ENCODE measurements at places on chromosomes 11 and 22. TPM values are rescaled to one million over a fixed set of nuclear protein-coding genes. Genes with fewer than 3 reads are reported as not detected.

The KCNK4 gene
- not detected for total RNA-seq

The BEST1 gene
- 2.1 TPM for total RNA-seq

The ELMOD1 gene
- total RNA-seq = 3.9 TPM

GRCh38 chr22:27495325-27495724, 306.2 kb downstream of the MN1 start:
- DNase-seq = no peak

DNA sequence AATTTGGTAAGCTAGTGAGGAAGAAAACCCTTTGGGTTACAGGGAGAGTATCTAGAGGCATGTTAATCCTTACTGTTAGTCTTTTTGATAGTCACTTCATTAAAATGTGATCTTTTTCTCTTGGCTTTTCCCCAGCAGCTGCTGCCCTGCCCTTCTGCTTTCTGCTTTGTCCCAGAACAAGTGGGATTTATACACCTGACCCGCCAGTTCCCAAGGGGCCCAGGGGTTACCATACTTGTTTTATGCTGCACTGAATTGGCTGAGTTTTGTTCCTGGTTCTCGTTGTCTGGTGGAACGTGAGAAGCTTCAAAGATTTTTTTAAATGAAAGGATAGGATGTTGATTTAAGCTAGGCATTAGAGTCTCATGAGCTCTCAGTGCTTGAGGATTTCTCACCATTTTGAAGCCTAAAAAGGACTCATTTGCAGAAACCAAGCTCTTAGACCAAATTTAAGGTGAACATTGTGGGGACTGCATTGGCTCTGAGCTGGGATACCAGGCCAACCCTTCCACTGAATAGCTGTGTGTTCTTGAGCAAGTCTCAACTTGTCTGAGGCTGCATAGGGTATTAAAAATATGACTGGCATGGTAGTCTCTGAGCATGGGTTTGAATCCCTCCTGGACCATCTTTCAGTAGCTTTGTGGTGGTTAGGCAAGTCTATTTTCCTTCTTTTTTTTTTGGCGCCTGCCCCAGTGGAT, 6.6 kb downstream of the LIMK2 start:
- no peak for DNase-seq

DNA sequence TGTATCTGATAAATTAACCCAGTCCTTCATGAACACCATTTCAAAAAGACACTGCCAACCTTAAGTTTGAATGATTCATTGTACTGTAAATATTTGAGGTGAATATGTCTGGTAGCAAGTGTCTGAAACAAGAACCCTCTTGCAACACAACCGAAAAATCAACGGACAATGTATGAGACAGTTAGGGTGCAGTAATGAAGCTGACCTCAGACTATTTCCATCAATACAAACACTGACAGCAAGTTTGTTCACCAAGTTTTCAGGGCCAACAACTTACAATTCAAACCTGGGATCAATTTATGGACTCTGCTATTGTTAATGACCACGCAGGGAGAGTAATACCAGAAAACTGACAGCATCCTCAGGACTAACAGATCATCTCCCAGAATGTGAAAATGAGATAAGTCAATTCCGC, 126.3 kb downstream of the CADM1 start:
- no peak for DNase-seq

DNA sequence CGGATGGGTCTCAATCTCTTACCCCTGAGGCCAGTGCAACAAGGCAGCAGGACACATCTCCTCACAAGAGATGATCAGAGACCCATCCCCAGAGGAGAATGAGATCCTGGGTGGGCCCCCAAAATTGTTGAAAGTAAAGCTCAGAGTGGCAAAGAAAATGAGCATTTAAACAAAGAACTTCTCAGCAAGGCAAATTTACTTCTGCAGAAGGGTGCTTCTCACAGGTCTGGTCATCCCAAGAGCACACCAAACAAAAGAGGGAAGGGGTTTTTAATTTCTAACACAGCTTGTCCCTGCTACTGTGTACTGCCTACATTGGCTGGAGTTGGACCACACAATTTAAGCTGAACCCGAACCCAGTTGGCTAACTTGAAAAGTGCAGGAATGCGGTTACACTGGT, 1628.6 kb upstream of the RAG2 start:
- no peak for DNase-seq

DNA sequence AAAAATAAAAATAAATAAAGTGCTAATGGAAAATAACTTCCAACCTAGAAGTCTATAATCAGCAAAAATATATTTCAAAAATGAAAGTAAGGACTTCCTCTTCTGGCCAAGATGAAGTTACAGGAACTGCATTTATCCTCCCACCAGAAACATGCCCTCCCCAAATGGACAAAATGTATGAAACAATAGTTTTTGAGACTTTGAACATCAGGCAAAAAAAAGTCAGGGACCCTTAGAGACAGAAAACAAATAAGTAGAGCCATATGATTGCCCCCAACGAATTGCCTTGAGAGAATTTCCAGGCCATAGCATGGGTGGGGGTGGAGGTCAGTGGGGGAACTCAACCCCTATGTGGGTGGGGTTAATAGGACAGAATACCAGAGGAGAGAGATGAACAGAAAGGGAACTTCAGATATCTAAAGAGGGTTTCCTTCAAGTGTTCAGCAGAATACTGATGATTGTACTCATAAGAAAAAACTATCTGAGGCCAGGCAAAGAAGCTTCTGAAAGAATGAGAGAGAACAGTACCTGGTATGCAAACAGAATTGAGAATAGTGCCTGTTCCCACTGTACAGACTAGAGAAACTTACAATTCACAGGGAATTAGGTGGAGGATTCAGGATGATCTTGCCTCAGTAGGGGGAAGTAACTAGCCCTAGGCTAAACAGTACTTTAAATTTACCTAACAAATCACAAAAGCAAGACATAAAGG, 26.6 kb upstream of the IL10RA start:
- DNase-seq = no peak

DNA sequence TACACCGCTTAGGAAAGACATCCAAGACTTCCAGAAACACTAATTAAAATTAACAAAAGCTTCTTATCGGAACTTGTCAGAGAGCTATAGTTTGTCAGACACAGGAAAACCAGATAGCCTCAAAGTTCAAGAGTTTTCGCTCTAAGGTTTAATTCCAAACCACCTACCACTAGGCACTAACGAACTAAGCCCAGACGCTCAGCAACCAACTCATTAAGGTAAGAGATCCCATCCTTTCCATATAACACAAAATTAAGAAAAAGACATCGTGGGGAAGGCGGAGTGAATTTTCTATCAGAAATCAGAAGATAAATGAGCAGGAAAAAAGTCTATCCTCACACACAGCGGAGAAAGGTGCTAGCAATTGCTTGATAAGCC, 382 bp downstream of the IMMP1L start:
- DNase-seq = no peak

DNA sequence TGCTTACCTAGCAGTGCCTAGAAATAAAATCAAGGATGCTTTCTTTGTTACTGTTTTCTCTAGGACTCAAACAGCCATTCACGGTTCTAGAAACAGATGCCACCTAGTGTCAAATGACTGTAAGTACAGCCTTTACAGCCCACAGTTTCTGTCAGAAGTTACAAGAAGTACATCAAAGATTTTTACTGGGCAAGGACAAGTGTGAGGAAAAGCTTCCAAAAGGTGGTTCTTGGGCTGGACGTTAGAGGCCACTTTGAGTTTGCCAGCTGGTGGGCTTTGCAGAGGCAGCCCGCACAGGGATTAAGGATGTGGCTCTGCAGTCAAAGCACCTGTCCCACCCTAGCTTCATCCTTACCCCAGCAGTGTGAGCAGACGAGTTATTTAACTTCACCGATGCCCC, 6.9 kb downstream of the KMT5B start:
- DNase-seq = no peak

DNA sequence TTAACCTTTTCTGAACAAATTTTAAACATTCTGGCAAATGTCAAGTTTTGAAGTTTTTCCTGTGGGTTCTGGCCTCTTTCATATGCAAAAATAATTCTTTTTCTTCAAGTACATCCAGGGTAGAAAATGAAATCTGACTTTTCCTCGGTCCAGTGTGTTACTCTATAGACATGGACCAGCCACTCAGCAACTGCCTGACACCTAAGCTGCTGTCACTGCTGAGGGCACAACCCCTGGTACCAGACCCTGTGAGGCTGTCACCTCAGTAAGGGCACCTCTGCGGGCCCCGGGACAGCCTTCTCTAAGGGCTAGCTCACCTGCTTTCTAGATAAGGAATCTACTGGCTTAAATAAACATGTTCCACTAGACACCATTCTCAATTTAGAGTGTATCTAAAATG, 33.8 kb downstream of the PPIL2 start:
- DNase-seq = no peak

DNA sequence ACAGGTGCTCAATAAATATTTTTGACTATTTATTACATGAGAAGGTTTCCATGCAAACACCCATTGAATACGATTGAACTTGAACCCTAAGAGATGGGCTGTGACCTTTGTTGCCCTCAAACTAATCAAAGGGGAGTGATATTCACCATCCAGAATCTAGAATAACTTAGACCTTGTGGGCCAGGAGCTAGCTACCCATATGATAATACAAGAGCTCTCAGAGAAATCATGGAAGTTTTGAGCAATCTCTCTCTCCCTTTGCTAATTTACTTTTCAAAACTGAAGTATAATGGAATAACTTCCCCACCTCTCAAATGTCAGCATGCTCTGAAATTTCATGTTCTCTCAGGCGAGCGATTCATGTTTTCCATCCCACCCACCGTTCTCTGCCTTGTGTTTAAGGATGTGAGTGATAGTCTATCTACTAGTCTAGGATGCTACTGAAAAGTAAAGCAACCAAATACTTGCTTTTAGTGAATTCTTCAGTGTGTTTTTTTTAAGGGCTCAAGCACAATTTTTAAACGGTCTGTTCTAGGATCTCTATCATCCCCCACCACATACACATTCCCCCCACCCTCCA, 33.3 kb downstream of the BARX2 start:
- DNase-seq = no peak

GRCh38 chr11:121773076-121773475, 320.3 kb upstream of the SORL1-AS1 start:
- no peak for DNase-seq

- no peak for DNase-seq
These were observed 9.7 kb downstream of the MN1 start for GRCh38 chr22:27791859-27792241.

- no peak for DNase-seq
These were observed 8.1 kb upstream of the PANX2 start for GRCh38 chr22:50162391-50162956.

DNA sequence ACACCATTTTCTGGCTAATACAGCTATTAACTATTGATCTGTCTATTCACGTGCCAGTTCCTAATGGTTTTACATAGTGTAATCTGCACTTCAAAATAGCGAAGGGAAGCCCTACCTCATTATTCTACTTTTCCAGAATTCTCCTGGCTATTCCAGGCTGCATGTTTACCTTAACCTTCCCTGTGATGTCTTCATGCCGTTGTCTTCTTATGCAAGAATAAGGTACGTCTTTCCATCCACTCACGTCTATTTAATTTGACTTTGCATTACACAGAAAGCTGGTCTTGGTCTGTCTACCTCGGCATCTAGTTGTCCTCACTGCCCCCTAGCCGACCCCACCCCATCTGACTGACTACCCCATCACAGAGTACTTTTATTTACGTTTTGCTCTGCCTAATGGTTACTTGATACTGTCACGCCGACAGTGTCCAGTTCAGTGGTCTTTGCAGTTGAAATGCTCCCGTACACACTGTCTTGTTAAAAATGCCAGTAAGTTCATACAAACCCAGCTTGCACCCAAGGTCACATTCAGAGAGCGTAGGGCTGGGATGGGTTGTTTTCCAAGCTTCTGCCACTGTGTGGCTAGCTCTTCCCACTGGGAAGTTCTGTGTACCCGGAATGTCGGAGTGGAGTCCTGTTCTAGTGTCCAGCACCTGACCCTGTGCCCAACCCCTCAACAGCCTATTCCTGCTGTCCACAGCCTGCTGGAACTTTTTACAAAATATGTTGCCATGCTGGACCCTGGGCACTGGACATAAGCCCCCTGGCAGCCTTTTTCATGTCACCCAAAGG, 15.0 kb downstream of the NEAT1 start:
- no peak for DNase-seq

GRCh38 chr22:38127869-38128268, 17.4 kb upstream of the BAIAP2L2 start:
- DNase-seq = no peak

DNA sequence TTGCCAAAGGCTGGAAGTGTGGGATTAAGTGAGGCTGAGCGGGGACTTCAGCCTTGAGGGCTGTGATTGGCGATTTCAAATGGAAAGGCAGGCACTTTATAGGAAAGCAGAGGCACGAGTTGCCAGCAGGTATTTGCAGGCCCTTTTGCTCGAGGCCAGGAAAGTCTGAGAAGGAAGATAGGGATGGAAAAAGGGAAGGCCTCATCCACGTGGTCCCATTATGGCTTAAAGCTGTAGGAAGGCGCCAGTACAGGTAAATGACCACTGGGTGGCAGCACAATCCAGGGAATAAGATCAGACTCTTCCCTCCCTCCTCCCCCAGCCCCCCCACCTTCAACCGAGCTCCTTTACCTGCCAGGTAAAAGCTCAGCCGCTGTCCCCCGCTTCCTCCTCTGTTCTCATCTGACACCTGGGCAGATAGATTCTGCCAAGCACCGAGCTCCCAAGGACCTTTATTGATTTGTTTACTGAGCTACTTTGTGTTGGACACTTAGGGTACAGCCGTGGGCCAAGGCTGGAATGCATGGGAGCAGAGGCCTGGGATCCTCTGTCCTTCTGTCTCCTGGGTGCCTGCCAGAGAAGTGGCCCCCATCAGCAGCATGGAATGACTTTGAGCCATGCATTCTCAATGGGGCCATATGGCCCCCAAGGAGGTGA, 7.5 kb downstream of the P2RX3 start:
- DNase-seq = peak; percentile 52

GRCh38 chr11:112605093-112605666, 344.5 kb upstream of the PLET1 start:
- no peak for DNase-seq

- DNase-seq = no peak
These were observed 3.9 kb upstream of the OR4C6 start for GRCh38 chr11:55658031-55658573.

Data from skin of body (tissue), 3 donors.